CD4-positive, alpha-beta T cell treated with Interleukin-10 for 1 hour (primary cell): ENCODE measurements at places on chromosomes 2 and 18.

GRCh38 chr2:8049176-8049575 lies 632.7 kb upstream of the ID2 start:
- no peak for DNase-seq

GRCh38 chr2:190551928-190552327 lies 17.4 kb upstream of the NEMP2 start:
- DNase-seq, result peak; percentile 48

GRCh38 chr2:70381821-70382220 lies 80.0 kb upstream of the FAM136A start:
- no peak for DNase-seq

DNA sequence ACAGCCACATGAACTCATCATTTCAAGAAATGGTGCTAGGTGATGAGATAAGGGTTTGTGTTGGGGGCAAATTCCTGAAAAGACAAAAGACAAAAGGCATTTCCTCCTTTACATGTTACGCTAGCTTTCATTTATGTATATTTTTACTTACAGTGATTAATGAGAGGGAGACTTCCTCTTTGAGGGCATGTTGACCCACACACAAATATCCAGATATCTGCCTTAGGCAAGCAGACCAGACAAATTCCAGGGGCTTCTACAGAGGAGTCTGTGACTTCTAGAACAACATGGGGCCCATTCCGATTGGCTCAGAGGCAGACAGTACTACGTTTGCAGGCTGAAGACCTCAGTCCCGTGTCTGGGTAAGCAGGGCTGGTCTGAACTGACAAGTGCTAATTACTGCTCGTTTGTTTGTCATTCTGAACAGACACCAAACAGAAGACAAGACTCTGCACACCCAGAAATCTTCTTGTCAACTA lies 74.8 kb upstream of the ST6GAL2 start:
- DNase-seq, result no peak

DNA sequence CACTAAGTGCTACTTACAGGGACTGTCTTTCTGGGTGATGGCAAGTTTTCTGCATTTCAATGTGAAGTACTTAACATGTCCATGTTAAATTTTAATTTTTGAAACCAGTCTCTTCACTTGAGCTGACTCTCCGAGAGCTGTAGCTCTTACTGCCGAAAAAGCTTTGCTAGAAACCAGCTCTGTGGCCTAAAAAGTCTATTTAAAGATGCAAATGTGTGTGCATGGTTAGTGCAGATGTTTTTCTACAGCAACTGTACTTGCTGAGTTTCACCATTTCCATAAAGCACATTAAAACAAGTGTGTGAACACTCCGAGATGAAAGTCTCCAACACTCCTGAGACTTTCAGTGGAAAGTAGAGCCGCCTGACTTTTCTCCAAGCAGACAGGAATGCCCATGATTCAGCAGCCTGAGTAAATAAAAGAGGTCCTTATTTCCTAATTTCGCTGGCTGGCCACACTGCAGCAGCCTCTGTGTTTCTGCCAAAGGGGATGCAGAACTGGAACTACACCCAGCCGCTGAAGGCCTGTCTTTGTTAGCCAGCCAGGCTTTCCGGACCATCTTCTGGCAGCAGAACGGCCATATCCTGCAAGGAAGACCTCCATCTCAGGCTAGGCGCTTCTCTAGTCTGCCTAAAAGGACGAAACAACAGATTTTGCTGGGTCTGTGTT lies 121.2 kb downstream of the ZNF521 start:
- no peak for DNase-seq

DNA sequence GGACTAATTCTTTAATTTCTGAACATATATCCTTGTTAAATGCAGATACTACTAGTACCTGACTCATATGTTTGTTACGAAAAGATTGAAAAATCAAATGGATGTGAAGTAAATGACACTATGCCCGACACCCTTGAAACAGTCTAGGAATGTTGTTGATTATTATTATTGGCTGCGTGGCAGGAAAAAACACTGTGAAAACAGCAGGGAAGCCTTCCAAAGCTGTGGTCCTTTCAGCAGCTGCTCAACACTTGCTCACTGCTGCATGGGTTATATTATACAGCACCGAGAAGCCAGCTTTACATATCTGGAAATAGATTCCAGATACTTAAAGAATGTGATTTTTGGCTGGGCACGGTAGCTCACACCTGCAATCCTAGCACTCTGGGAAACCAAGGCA lies 26.5 kb downstream of the CRYGD start:
- no peak for DNase-seq

GRCh38 chr18:51890762-51891161 lies 449.2 kb upstream of the DCC start:
- no peak for DNase-seq

DNA sequence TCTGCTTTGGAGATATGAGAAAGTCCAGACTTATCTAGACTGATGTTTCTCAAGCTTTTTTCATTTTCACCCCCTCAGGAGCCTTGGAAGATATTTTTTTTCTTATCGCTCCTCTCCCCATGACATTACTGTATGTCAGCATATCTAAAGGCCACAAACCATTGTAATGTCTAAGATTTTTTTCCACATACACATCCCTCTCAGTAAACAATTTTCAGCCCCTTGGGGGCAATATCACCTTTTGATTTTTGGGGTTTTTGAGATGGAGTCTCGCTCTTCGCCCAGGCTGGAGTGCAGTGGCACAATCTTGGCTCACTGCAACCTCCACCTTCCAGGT lies 60.3 kb upstream of the REL start:
- no peak for DNase-seq

GRCh38 chr2:6963727-6964126 lies 46.5 kb downstream of the RNF144A start:
- DNase-seq, result no peak

DNA sequence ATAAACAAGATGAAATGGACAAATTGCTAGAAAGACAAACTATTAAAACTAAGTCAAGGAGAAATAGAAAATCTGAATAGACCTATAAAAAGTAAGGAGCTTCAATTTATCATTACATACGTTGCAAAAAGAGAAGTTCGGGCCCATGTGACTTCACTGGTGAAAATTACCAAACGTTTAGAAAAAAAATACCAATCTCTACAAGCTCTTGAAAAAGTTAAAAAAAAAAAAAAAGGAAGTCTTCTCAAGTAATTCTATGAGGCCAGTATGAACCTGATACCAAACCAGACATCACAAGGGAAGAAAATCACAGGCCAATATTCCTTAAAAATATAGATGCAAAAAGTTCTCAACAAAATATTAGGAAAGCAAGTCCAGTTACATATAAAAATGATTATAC lies 20.2 kb upstream of the ACVR2A start:
- no peak for DNase-seq

GRCh38 chr2:138113871-138114525 lies 149.7 kb downstream of the HNMT start:
- no peak for DNase-seq

- no peak for DNase-seq
Measured at GRCh38 chr18:45725336-45725735, 1.4 kb downstream of the SLC14A1 start.

- DNase-seq, result no peak
Measured at GRCh38 chr2:72765997-72766609, 59.7 kb downstream of the EXOC6B start.

GRCh38 chr18:28916456-28916855 lies 739.5 kb upstream of the CDH2 start:
- DNase-seq, result no peak

- DNase-seq, result no peak
Measured at GRCh38 chr18:77960791-77961410, 711.3 kb downstream of the GALR1 start.

GRCh38 chr2:36659872-36660312 lies 36.6 kb upstream of the VIT start:
- no peak for DNase-seq

GRCh38 chr2:238059505-238059904 lies 1.3 kb upstream of the SCLY start:
- DNase-seq, result no peak

DNA sequence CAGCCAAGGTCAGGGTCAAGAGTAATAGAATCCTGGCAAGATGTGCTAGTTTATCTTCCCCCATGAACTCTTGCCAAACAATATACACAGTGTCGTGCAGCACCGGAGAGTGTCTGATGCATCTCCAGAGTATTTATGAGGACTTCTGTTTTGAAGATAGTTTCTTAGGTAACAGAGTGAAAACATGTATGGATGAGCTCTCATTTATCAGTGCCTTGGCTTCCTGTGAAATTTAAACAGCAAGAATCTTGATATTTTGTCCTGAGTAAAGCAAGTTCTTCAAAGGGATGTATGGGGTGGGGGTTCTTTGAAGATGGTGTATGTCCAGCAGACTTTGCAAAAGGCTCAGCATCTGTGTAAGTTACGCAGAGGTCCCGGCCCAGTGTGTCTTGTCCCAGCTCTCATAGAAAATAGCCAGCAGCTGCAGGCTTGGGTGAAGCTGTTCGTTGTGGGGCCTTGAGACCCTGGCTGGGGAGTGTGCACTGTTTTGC lies 361.0 kb upstream of the NT5C1B start:
- DNase-seq, result no peak

- DNase-seq, result no peak
Measured at GRCh38 chr18:78770823-78771139, 208.8 kb upstream of the SALL3 start.

DNA sequence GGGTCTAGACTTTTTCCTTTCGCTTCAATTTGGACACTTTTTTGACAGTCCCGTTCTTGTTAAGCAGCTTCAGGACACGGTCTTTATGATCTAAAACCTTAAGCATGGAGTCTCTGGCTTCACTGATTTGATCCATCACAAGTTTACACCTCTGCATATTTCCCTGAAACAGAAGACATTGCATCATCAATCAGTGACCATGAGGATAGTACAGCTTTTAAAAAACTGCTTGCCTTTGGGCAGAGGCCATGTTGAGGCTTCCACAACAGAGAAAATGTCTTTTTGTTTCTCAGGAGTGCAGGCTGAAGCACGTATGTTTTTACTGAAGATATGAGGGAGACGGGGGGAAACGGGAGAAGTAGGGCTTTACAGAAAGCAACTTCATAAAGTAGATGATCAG lies 56.2 kb upstream of the AMMECR1L start:
- DNase-seq, result no peak

DNA sequence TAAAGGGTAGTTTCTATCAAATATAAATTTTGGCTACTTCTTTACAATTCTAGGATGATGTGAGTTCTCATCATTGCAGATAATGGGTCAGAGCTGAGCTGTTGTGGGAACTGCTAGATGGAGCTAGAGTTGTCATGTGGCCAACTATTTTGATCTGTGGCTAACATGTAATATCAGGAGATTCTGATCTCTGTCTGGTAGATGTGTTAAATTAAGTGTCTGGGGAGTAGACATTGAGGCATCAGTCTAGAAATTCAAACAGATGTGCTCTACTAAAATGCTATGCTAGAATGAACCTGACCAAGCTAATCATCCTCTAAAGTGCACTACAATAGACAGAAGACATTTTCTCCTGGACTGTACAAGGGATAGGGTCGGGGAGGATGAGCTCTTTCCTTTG lies 30.3 kb upstream of the DARS1 start:
- peak; percentile 13 for DNase-seq

DNA sequence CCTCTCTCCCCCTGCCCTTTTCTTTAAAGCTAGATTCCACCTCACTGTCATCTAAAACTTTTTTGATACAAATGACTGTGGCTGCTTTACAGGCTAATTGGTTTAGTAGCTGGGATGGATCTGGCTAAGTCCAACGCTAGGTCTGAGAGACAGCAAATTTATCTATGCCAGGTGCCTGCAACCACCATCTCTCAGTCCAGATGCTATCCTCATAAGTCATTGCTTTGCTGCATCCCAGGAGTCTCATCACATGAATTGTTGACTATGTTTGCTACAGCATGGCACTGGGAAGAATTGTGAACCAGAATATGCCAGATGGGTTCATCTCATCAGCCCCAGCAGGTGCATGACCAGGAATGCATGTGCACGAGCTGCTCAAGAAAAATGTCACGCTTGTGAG lies 100.0 kb upstream of the PID1 start:
- no peak for DNase-seq

DNA sequence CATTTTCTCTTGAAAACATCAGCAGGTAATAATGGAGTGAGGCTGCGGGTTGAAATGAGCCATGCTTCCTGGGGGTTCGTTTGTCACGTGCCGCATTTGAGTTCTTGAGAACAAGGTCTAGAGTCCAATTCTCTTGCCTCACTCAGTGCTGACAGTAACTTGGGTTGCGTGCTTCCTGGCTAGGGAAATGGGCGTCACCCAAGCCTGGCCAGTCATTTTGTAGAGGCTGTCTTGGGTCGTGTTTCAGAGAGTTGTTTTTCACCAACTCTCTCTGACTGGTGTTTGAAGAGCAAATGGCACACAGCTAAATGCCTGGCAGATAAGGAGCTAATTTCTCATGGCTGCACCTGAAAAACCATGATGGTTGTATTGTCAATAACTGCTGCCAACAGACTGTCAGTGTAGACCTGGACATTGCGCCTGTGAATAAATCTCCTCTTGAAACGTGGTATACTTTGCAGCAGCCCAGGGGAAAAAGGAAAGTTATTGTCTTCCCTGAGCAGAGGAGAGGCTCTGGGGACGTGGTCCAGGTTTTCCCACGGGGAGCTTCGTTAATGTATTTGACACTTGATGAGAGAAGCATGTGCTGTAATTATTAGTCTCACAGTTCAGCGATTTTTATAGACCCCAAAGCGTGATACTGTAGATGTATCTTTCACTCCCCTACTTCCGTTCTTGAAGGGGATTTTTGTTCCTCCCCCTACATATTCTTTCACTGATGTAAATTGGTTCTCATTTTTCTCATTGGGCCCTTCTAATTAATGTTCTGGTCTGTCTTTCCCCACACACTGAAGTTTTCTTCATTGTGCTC lies 196.0 kb downstream of the FHOD3 start:
- no peak for DNase-seq

GRCh38 chr2:159110784-159111183 lies 142.3 kb downstream of the TANC1 start:
- no peak for DNase-seq

DNA sequence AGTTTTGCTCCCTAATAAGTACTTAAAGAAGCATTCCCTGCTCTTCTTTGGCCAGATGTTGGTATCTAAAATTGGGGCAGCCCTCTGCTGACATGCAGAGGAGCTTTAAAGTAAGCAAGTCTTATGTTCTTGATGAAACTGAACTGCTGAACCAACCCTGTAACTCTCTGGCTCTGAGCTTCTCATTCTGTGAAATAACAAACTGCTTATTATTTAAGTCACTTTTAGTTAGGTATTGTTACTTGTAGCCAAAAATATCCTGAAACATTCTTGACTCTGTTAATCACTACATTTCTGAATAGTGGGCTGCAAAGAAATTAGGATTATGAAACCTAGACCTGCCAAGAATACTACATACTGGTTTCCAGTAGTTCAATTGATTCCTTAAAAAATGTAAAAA lies 15.5 kb downstream of the PPP3R1 start:
- DNase-seq, result no peak

DNA sequence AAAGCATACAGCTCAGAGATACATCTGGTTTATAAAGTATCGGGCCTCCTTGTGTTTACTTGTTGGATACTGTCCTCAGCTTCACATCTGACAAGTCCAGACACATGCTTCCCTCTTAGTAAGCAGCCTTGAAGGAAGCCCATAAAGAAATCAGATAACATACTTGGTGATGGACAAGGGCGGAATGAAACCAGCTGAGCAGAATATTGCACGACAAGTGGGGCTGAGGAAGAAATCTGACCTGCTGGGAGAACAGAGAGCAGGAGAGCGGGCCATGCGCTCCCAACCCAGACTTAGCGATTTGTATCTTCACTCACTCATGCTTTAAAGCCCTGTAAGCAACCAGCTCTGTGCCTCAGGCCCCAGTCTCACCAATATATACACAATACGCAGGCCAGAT lies 208.4 kb downstream of the CDH20 start:
- DNase-seq, result no peak
